ENCODE measurements at places on chromosomes 2 and 18.
A peak's percentile ranks its signal among the peaks of the same experiment; 100 is the strongest.

GRCh38 chr18:33532978-33533377 is 45.0 kb upstream of the ASXL3 start:
- no peaks in the 10 kb centered on the region for H3K27me3 ChIP-seq
- H3K4me3 ChIP-seq, result no peak overlapping the region
- peak; percentile 18 for DNase-seq
- no peaks in the 10 kb centered on the region for H3K36me3 ChIP-seq

- H3K27me3 ChIP-seq, result no peaks in the 10 kb centered on the region
- peak overlapping the region; percentile 90 for H3K27ac ChIP-seq
- peaks cover 18% of the 10 kb centered on the region for H3K4me1 ChIP-seq
- no peaks in the 10 kb centered on the region for H3K36me3 ChIP-seq
- no peak overlapping the region for H3K4me3 ChIP-seq
- DNase-seq, result no peak
These were observed 33.5 kb downstream of the IMPA2 start for GRCh38 chr18:12014521-12015415.

DNA sequence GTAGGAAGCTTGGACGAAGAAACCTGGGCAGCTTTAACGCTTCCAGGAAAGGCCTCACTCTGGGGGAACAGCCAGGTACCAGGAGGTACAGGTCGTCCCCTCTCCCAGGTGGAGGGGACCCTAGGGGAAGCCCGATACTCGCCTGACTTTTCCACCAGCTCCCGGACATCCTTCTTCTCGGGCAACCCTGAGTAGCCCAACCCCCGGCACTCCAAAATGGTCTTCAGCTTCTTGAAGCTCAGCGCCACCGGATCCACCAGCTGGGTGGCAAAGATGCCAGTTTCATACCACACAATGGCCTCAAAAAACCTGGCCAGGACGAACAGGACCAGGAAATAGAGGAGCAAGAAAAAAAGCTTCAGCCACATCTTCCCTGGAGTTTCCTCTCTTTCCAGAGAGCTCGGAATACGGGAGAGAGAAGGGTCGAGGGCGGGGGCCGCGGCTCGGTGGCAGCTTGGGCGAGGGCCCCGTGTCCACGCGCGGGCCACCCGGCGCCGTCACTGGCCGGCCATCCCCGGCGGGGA is 1.1 kb downstream of the RNF103 start:
- peaks cover 4% of the 10 kb centered on the region for H3K36me3 ChIP-seq
- DNase-seq, result peak; percentile 43
- H3K27me3 ChIP-seq, result no peaks in the 10 kb centered on the region
- H3K27ac ChIP-seq, result peak overlapping the region; percentile 95
- H3K4me1 ChIP-seq, result peaks cover 21% of the 10 kb centered on the region

GRCh38 chr2:48110492-48110891 is 204.2 kb upstream of the FBXO11 start:
- H3K4me3 ChIP-seq, result no peak overlapping the region
- H3K27ac ChIP-seq, result peak overlapping the region; percentile 97
- no peak for DNase-seq
- no peaks in the 10 kb centered on the region for H3K36me3 ChIP-seq
- H3K4me1 ChIP-seq, result peaks cover 41% of the 10 kb centered on the region

- no peak overlapping the region for H3K27ac ChIP-seq
- no peak for DNase-seq
- H3K36me3 ChIP-seq, result no peaks in the 10 kb centered on the region
- H3K27me3 ChIP-seq, result no peaks in the 10 kb centered on the region
- H3K4me3 ChIP-seq, result no peak overlapping the region
These were observed 30.3 kb upstream of the CABLES1 start for GRCh38 chr18:23105030-23105429.

DNA sequence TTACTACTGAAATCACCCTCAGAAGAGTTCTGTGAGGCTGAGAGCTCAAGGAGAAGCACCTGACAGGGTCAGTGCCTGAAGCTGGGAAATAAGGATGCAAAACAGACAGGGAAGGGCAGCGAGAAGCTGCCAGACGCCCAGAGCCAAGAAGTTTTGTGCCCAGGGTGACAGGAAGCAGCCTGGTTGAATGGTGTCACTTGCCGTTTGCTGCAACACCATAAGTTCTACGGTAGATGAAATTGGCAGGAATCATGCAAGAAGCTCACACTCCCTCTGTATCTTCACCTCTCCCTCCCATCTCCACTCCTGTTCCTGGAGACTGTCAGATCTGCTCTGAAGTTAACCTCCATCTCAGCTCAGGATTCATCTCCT is 117.0 kb upstream of the SLC14A2 start:
- H3K36me3 ChIP-seq, result no peaks in the 10 kb centered on the region
- no peak overlapping the region for H3K27ac ChIP-seq
- no peaks in the 10 kb centered on the region for H3K27me3 ChIP-seq
- H3K4me1 ChIP-seq, result no peaks in the 10 kb centered on the region
- H3K4me3 ChIP-seq, result no peak overlapping the region

GRCh38 chr2:235024931-235025773 is 73.3 kb downstream of the SH3BP4 start:
- no peak overlapping the region for H3K4me3 ChIP-seq
- DNase-seq, result no peak
- H3K4me1 ChIP-seq, result peaks cover 29% of the 10 kb centered on the region
- peak overlapping the region; percentile 39 for H3K27ac ChIP-seq
- H3K27me3 ChIP-seq, result no peaks in the 10 kb centered on the region

GRCh38 chr2:69961496-69961895 is at the start of gene ASPRV1:
ASPRV1 (minus strand) TSS chr2:69961631; CDS start chr2:69961436, 195 bp downstream.
- H3K27me3 ChIP-seq, result peaks cover 3% of the 10 kb centered on the region
- no peak within 1 kb of the TSS for H3K27ac ChIP-seq
- DNase-seq, result no peak
- H3K4me1 ChIP-seq, result no peaks in the 10 kb centered on the region

- H3K36me3 ChIP-seq, result no peaks in the 10 kb centered on the region
- peak; percentile 32 for DNase-seq
- H3K4me3 ChIP-seq, result no peak overlapping the region
- no peaks in the 10 kb centered on the region for H3K4me1 ChIP-seq
These were observed 856.1 kb upstream of the ID2 start for GRCh38 chr2:7825591-7826312.

GRCh38 chr2:196331143-196331542 is 159.8 kb upstream of the STK17B start:
- H3K36me3 ChIP-seq, result no peaks in the 10 kb centered on the region
- no peak overlapping the region for H3K4me3 ChIP-seq
- H3K27ac ChIP-seq, result no peak overlapping the region
- DNase-seq, result peak; percentile 66
- no peaks in the 10 kb centered on the region for H3K27me3 ChIP-seq
- H3K4me1 ChIP-seq, result no peaks in the 10 kb centered on the region

GRCh38 chr2:173075781-173076580 is at the start of gene MAP3K20:
MAP3K20 (plus strand) TSS chr2:173075846; CDS start chr2:173091032, 15,186 bp downstream.
- H3K4me1 ChIP-seq, result no peaks in the 10 kb centered on the region
- no peaks in the 10 kb centered on the region for H3K27me3 ChIP-seq
- DNase-seq, result peak; percentile 83
- H3K4me3 ChIP-seq, result peak within 1 kb of the TSS; percentile 57
- no peaks in the 10 kb centered on the region for H3K36me3 ChIP-seq

DNA sequence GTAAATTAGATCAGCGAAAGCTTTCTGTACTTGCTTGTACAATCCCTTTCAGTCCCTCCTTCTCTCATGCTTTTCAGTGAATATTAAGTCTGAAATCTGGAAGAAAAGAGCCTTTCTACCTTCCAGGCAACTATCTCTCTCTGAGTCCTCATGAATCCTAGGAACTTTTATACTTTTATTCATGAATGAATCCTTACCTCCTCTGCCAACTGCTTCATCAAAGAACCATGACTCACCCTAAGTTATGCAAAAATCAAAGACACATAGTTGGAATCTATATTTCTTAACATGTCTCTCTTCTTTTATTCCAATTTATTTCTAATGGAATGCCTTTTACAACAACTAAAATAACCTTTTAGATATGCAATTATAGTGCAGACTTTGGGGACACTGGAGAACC is 394.2 kb downstream of the CLIP4 start:
- no peaks in the 10 kb centered on the region for H3K4me1 ChIP-seq
- no peak for DNase-seq
- H3K4me3 ChIP-seq, result no peak overlapping the region
- H3K36me3 ChIP-seq, result no peaks in the 10 kb centered on the region
- no peaks in the 10 kb centered on the region for H3K27me3 ChIP-seq

DNA sequence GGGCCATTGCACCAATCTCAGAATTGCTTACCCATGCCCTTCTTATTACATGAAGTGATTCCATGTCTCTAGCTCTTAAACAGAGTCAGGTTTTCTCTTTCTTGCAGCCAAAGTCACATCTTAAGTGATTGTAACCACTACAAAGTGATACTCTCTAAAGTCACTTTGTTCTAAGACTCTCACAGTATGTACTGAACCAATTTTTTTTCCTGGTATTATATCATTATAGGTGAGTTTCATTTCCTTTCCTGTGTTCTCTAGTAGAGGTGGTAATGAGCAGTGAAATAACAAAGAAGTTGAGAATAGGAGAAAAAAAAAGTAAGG is 66.3 kb upstream of the DARS1 start:
- H3K4me1 ChIP-seq, result no peaks in the 10 kb centered on the region
- H3K36me3 ChIP-seq, result no peaks in the 10 kb centered on the region
- no peak overlapping the region for H3K27ac ChIP-seq
- H3K4me3 ChIP-seq, result no peak overlapping the region
- H3K27me3 ChIP-seq, result no peaks in the 10 kb centered on the region

GRCh38 chr2:45452866-45453265 is 158.2 kb downstream of the SRBD1 start:
- no peak overlapping the region for H3K4me3 ChIP-seq
- H3K4me1 ChIP-seq, result no peaks in the 10 kb centered on the region
- H3K36me3 ChIP-seq, result no peaks in the 10 kb centered on the region
- DNase-seq, result peak; percentile 13
- no peaks in the 10 kb centered on the region for H3K27me3 ChIP-seq

GRCh38 chr2:126860385-126860784 is 38.3 kb upstream of the TEX51 start:
- H3K27me3 ChIP-seq, result no peaks in the 10 kb centered on the region
- no peak for DNase-seq
- no peak overlapping the region for H3K4me3 ChIP-seq
- H3K36me3 ChIP-seq, result no peaks in the 10 kb centered on the region

- no peaks in the 10 kb centered on the region for H3K36me3 ChIP-seq
- no peaks in the 10 kb centered on the region for H3K27me3 ChIP-seq
- no peak overlapping the region for H3K4me3 ChIP-seq
- peak; percentile 58 for DNase-seq
- H3K4me1 ChIP-seq, result peaks cover 49% of the 10 kb centered on the region
These were observed 36.8 kb downstream of the ACVR1 start for GRCh38 chr2:157839162-157839801.

Data from hepatocyte (in vitro differentiated cells).